ENCODE measurements at places on chromosomes 1 and 21. TPM values are rescaled to one million over a fixed set of nuclear protein-coding genes. Genes with fewer than 3 reads are reported as not detected.

DHRS3 gene
- 96.6 TPM for total RNA-seq

S100PBP gene
- total RNA-seq = 31.0 TPM

ADCY10 gene
- 0.48 TPM for total RNA-seq

FAM151A gene
- total RNA-seq = not detected

DNASE2B gene
- not detected for total RNA-seq

CLCNKA gene
- not detected for total RNA-seq

AIRE gene
- total RNA-seq = not detected

KISS1 gene
- total RNA-seq = not detected

GSTM3 gene
- total RNA-seq = 2.3 TPM

IL22RA1 gene
- total RNA-seq = not detected

KIF14 gene
- 18.5 TPM for total RNA-seq

AKT3 gene
- total RNA-seq = 41.8 TPM

UBE4B gene
- total RNA-seq = 52.4 TPM

TMEM201 gene
- 16.5 TPM for total RNA-seq

KCNJ9 gene
- not detected for total RNA-seq
